ENCODE measurements at places on chromosomes 1 and 21.

DNA sequence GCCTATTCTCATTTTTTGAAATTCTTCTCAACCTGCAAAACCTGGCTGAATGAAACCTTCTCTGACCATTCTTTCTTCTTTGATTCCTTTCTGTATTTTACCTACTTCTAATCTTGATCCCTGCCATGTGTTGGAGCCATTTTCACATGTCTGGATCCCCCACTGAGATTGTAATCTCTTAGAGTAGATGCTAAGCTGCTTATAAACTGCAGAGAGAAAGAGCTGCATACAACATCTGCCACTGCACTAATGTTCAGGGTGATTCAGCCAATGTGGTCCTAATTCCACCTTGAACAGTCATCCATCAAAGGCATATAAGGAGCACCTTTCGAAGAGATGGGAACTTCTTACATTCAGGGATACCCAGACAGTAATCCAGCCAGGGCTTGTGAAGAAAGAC, 16.2 kb upstream of the DAB1 start:
- DNase-seq: no peak

GRCh38 chr1:77438236-77438913, 156.6 kb downstream of the AK5 start:
- no peak for DNase-seq

DNA sequence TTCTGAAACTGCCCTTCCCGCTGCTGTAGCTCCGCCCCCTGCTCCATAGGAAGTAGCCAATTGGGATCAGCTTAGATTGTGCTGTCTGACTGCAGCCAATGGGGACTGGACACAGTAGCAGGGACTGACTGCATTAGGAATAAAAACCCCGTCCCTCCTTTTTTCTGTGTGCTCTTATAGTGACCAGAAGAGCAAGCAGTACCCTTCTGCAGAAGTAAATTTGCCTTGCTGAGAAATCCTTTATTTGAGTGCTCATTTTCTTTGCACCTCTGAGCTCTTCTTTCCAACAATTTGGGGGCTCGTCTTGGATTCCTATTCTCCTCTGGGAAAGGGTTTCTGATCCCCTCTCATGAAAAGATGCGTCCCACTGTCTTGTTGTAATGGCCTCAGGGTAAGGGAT, 16.2 kb downstream of the OR2L13 start:
- no peak for DNase-seq

- no peak for DNase-seq
Measured at GRCh38 chr1:4658643-4659628, 4.5 kb downstream of the AJAP1 start.

DNA sequence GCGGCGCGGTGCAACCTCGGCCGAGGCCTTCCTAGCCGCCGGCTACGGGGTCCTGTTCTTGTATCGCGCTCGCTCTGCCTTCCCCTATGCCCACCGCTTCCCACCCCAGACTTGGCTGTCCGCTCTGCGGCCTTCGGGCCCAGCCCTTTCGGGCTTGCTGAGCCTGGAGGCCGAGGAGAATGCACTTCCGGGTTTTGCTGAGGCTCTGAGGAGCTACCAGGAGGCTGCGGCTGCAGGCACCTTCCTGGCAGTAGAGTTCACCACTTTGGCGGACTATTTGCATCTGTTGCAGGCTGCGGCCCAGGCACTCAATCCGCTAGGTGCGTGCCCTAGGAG, 379 bp downstream of the PPCS start:
- DNase-seq: no peak

GRCh38 chr1:9388335-9389180, 95.9 kb downstream of the SPSB1 start:
- DNase-seq: no peak

DNA sequence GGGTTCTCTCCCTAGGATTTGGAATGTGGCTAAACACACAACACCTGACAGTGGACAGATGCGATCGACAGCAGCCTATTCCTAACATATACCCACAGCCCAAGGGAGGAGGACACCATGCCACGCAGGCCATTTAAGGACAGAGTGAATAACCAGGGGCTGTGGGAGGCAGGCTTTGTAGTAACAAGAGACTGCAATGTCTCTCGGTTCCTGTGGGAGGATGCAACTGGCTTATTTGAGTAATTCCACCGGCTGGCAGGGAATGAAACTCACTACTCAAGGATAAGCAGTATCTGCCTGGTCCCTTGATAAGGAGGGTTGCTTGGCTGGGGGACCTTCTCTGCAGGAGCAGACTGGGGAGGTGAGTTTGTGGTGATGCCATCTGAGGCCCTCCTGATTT, 109.6 kb downstream of the PCP4 start:
- no peak for DNase-seq

DNA sequence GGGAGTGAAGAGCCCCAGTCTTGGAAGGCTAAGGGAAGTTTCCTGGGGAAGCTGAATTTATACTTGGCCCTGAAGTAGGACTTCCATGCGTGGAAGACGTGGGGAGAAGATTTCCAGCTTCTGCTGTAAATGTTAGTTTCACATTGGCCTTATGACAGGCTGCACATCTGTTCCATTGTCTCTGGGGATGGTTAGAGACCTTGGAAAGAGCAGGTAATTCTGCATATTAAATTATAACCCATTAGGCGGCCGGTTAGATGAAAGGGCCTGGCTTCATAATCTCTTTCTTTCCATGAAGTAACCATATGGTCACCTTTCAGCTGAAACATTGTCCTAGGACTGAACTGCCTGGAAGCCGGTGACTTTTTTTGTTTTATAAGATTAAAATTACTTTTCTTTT, 37.5 kb downstream of the DPT start:
- DNase-seq: no peak

GRCh38 chr1:192967211-192967877, 91.8 kb downstream of the UCHL5 start:
- no peak for DNase-seq

All from T-helper 9 cell (primary cell).